Activated T-helper 1 cell treated with anti-CD3 and anti-CD28 coated beads, Interleukin-12 subunit alpha, Interleukin-12 subunit beta, Interleukin-2, Interleukin-4 antibody, amounts not matched to agents 30 ng/mL and 10 ng/mL and 1 ng/mL, durations not matched to agents 14 hours and 24 hours and 36 hours (primary cell): ENCODE measurements at places on chromosomes 3 and 15. TPM values are rescaled to one million over a fixed set of nuclear protein-coding genes. Genes with fewer than 3 reads are reported as not detected.

DNA sequence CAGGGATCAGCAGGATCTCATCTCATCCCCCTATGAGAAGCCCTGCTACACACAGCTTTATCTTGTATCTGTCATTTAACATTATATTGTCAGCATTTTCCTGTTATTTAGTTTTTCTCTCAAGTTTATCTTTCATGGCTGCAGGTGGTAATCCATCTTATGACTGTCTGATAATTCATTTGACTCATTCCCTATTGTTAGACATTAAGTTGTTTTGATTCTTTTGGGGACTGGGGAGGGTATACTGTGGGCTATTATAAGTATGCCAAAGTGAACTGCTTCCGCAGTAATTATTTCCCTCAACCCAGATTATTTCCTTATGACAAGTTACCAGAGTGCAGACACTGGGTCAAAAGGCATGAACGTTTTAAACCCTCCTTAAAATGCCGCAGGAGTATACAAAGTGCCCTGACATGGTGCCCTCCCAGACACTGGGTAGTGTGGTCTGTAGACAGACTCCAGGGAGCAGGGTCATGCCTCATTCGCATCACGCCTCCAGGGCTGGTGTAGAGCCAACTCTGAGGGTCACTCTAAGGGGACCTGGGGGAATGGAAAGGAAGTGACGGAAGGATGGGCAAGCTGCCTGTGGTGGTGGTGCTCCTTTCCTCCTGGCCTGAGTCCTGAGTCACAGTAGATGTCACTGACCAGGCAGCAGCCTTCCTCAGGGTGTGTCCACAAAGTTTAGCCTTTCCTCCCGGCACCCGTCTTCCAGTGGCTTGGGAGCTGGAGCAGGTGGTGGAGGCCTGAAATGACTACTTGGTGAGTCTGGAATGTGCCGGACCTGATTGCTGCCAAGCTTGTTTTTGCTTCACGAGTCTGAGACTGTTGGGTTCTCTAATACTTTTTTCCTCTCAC lies 11.6 kb downstream of the GPR160 start:
- H3K4me1 ChIP-seq = peaks cover 17% of the 10 kb centered on the region
- DNase-seq = no peak
- H3K27ac ChIP-seq = no peak overlapping the region
- peaks cover 3% of the 10 kb centered on the region for H3K36me3 ChIP-seq
- no peaks in the 10 kb centered on the region for H3K27me3 ChIP-seq

The GASK1A gene
- total RNA-seq = not detected in 2 replicates

DNA sequence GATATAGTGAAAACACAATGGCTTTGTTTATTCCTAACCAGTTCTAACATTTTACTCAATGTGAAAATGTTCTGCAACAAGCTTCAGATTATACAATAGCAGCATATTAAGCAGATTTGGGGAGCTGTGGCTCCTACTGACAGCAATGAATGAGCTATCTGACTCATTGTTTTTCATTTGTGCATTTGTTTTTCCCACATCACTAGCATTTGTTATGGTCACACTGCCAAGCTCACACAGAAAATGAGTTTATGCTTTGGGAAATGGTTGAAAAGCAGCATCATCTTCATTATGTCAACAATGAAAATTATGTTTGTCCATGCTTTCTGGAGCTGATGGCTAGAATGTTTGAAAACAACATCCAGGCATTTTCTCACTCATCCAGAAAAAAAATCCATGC lies 53.5 kb downstream of the ZPLD1 start:
- H3K36me3 ChIP-seq = no peaks in the 10 kb centered on the region
- DNase-seq = no peak
- peaks cover 1% of the 10 kb centered on the region for H3K27me3 ChIP-seq

The IQGAP1 gene
- total RNA-seq = 144 and 149 TPM in 2 replicates

The FNDC3B gene
- 29.0 and 31.5 TPM in 2 replicates for total RNA-seq

- no peak for DNase-seq
- no peak overlapping the region for H3K27ac ChIP-seq
- peaks cover 8% of the 10 kb centered on the region for H3K4me1 ChIP-seq
- H3K27me3 ChIP-seq = no peaks in the 10 kb centered on the region
Observed at GRCh38 chr3:100756441-100756840, 47.1 kb downstream of the TFG start.

The CPEB1 gene
- not detected in 2 replicates for total RNA-seq

GRCh38 chr15:98484914-98485313 lies 163.4 kb upstream of the IGF1R start:
- H3K36me3 ChIP-seq = no peaks in the 10 kb centered on the region
- no peak for DNase-seq
- no peak overlapping the region for H3K27ac ChIP-seq
- H3K4me1 ChIP-seq = no peaks in the 10 kb centered on the region
- H3K27me3 ChIP-seq = peaks cover 4% of the 10 kb centered on the region

DNA sequence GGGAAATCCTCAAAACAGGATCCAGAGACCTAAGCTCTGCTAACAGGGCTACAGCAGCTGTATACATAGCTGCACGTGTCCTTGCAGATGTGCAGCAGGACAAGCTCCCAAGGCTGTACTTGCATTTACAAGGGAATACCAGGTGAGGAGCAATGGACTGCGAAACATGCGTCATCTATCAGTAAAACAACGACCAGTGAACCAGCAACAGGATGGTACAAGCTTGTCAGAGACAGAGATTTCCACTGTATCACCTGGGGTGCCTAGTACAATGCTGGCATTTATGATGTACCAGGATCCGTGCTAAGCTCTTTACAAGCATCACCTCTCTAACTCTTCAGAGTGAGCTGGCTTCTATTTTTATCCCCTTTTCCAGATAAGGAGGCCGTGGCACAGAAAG lies 227.3 kb downstream of the FOXP1 start:
- peaks cover 19% of the 10 kb centered on the region for H3K4me1 ChIP-seq
- peaks cover 37% of the 10 kb centered on the region for H3K27me3 ChIP-seq
- H3K36me3 ChIP-seq = no peaks in the 10 kb centered on the region
- H3K4me3 ChIP-seq = no peak overlapping the region
- DNase-seq = no peak

The GHSR gene
- not detected in 2 replicates for total RNA-seq

The SCAPER gene
- 21.5 and 23.5 TPM in 2 replicates for total RNA-seq

DNA sequence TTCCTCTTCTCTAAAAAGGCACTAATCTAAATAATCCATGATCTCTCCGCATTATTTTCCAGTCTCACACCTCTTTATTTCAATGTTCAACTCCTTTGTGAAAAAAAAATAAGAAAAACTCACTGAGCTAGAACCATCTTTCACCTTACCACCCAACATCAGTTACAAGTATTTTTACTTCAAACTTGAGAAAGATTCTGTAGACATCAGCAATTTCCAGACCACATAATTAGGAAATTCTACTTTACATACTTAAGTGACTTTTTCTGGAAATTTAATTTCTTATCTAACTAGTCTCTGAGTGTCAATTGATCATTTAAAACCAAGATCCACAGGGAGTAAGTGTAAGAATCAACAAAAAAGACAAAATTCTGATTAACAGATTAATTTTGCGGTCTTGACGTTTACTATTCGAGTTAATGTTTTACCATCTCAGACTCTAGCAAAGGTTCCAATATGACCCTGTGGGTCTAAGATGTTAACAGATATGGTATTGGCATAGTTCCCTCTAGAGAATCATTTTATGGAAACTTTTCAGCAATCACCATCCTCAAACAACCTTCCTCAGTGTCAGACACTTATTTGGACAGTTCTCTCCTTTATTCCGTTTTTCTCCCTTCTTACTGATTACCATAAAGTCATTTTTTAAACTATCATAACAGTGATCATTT lies 5.1 kb downstream of the ATP13A3 start:
- DNase-seq = no peak
- peak overlapping the region; percentile 51 for H3K4me3 ChIP-seq
- peak overlapping the region; percentile 91 for H3K27ac ChIP-seq
- no peaks in the 10 kb centered on the region for H3K27me3 ChIP-seq
- H3K36me3 ChIP-seq = peaks cover 34% of the 10 kb centered on the region
- peaks cover 46% of the 10 kb centered on the region for H3K4me1 ChIP-seq

- DNase-seq = peak; percentile 16
- peak overlapping the region; percentile 51 for H3K27ac ChIP-seq
- H3K36me3 ChIP-seq = peaks cover 40% of the 10 kb centered on the region
- peak overlapping the region; percentile 2 for H3K4me3 ChIP-seq
- peaks cover 93% of the 10 kb centered on the region for H3K4me1 ChIP-seq
Observed at GRCh38 chr15:67127965-67128364, 62.6 kb downstream of the SMAD3 start.

- no peaks in the 10 kb centered on the region for H3K36me3 ChIP-seq
- H3K4me3 ChIP-seq = no peak overlapping the region
- peaks cover 2% of the 10 kb centered on the region for H3K27me3 ChIP-seq
- no peak for DNase-seq
- no peak overlapping the region for H3K27ac ChIP-seq
Observed at GRCh38 chr15:91970142-91970541, 116.6 kb downstream of the SLCO3A1 start.

GRCh38 chr3:101319531-101319930 lies 844 bp downstream of the IMPG2 start:
- H3K36me3 ChIP-seq = peaks cover 7% of the 10 kb centered on the region
- DNase-seq = no peak
- H3K4me1 ChIP-seq = no peaks in the 10 kb centered on the region
- H3K4me3 ChIP-seq = no peak overlapping the region
- H3K27me3 ChIP-seq = no peaks in the 10 kb centered on the region

DNA sequence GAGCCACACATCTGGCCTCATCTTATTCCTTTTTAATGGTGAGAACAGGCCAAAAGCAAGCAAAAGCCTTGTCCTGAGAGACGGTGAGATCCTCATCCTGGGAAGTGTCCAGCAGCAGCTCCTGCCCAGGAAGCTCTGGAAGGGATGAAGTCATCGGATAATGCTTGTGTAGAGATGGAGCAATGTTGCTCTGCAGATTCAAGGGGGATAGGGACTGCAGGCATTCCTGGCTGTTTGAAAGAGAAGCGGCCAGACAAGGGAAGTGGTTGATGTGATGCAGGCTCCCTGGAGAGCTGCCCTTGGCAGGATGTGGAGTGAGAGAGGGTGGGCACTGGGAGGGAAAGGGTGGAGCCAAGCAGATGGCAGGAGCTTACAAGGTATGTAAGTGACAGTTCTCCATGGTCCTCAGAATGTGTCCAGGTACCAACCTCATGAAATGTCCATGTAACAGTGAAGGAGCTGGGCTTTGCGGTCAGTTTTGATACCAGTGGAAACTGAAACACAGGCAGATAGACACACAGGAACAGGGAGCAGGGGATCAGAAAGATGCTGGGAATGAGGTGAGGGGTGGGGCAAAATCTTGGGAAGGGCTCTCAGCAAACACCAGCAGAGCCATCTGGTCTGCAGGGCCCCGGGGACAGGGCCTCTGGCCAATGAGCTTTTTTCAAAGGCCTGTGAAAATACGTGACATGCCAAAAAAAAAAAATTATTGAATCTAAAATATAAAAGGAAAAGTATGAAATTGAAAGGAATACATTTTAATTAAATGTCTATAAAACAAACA lies 32.2 kb upstream of the LACTB start:
- no peak for DNase-seq
- H3K4me1 ChIP-seq = no peaks in the 10 kb centered on the region
- H3K4me3 ChIP-seq = no peak overlapping the region
- H3K27ac ChIP-seq = no peak overlapping the region
- H3K27me3 ChIP-seq = peaks cover 11% of the 10 kb centered on the region

- DNase-seq = no peak
- no peak overlapping the region for H3K4me3 ChIP-seq
- H3K27me3 ChIP-seq = peaks cover 4% of the 10 kb centered on the region
Observed at GRCh38 chr3:25801786-25802185, 11.9 kb downstream of the OXSM start.

DNA sequence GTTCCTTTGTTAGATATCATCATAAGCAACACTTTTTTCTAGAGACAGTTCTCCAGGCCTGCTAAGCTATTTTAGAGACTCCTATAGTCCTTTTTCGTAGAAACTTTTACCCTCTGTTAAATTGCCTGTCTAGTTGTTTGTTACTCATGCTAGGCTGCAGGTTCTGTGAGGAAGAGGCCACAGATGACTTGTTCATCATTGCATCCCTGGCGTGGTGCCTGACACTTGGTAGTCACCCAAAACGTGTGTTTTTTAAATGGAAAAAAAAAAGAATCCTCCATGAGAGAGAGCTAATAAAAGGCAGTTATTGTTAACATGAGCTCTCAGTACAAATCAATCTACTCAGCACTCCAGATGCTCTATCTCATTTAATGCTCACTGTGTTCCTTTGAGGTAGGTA lies 35.1 kb downstream of the CCDC54 start:
- H3K27me3 ChIP-seq = no peaks in the 10 kb centered on the region
- no peak overlapping the region for H3K27ac ChIP-seq
- DNase-seq = no peak
- no peak overlapping the region for H3K4me3 ChIP-seq
- peaks cover 3% of the 10 kb centered on the region for H3K36me3 ChIP-seq

- no peak overlapping the region for H3K27ac ChIP-seq
- H3K4me3 ChIP-seq = no peak overlapping the region
- no peaks in the 10 kb centered on the region for H3K27me3 ChIP-seq
- no peaks in the 10 kb centered on the region for H3K4me1 ChIP-seq
Observed at GRCh38 chr15:51312166-51313073, 26.0 kb downstream of the CYP19A1 start.

DNA sequence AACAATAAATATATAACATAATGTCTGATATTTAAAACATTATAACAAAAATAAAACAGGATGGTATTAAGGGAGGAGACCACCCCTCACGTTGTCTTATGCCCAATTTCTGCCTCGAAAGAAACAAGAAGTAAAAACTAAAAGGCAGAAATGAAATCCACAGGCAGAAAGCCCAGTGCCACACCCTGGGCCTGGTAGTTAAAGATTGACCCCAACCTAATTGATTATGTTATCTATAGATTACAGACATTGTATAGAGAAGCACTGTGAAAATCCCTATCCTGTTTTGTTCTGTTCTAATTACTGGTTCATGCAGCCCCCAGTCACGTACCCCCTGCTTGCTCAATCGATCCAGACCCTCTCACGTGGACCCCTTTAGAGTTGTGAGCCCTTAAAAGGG lies 22.3 kb upstream of the ACP3 start:
- no peaks in the 10 kb centered on the region for H3K4me1 ChIP-seq
- no peaks in the 10 kb centered on the region for H3K27me3 ChIP-seq
- no peak overlapping the region for H3K4me3 ChIP-seq
- H3K27ac ChIP-seq = no peak overlapping the region

The UQCC5 gene
- total RNA-seq = 14.1 and 17.1 TPM in 2 replicates

The LDHAL6B gene
- not detected in 2 replicates for total RNA-seq

GRCh38 chr15:70417535-70417934 lies 319.8 kb upstream of the TLE3 start:
- no peak overlapping the region for H3K27ac ChIP-seq
- no peaks in the 10 kb centered on the region for H3K4me1 ChIP-seq
- DNase-seq = no peak
- peaks cover 32% of the 10 kb centered on the region for H3K27me3 ChIP-seq
- H3K4me3 ChIP-seq = no peak overlapping the region

DNA sequence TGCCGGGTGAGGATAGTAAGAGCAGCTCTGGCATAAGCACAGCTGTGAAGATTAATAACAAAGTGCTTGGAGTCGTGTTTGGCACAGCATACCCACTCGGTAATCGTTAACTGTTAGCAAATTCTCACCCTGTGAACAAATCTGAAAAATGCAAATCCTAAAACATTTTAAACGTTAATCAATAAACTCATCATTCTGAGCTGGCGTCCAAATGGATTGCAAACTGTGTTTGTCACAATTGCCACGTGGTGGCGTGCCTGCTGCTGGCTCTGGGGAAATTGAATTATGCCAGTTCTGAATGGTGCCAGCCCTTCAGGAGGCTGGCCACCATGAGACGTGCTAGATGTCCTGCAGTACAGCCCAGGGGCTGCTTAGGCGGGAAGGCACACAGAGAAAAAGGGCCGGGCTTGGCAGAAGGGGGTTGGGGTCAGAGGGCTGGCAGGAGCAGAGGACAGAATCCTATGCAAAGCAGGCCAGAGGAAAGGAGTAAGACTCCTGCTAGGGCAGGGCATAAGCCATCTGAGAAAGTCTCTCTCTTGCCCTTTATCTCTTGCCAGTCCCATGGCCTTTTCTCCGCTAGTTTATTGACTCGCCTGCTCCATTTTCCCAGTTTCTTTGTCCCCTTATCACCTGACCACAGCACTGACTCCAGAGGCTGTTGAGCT lies 22.1 kb upstream of the POLG start:
- H3K27ac ChIP-seq = no peak overlapping the region
- peaks cover 10% of the 10 kb centered on the region for H3K4me1 ChIP-seq

The BUB1B gene
- 71.0 and 76.1 TPM in 2 replicates for total RNA-seq

The GATM gene
- 0.86 and 1.0 TPM in 2 replicates for total RNA-seq
